ENCODE measurements at places on chromosomes 3 and 15.

DNA sequence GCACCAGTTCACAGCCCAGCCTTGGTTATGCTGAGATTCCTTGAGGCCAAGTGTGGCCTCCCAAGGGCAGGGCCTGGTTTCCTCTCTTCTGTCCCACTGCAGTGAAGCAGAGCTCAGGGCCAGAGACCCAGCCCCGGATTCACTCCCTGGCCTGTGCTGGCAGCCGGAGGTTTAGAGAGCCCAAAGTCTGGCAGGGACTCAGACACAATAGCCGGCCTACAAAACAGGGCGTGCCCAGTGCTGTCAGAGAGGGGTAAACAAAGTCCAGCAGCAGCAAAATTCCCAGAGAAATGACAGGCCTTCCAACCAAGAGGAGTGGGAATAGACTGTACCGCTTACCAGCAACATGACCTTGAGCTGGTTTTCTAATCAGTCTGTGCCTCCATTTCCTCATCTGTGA lies 14.0 kb downstream of the VIPR1 start:
- no peak for DNase-seq

GRCh38 chr3:144524531-144524930 lies 552.9 kb downstream of the DIPK2A start:
- no peak for DNase-seq

- DNase-seq: no peak
These were observed 12.7 kb upstream of the SACM1L start for GRCh38 chr3:45676325-45677032.

DNA sequence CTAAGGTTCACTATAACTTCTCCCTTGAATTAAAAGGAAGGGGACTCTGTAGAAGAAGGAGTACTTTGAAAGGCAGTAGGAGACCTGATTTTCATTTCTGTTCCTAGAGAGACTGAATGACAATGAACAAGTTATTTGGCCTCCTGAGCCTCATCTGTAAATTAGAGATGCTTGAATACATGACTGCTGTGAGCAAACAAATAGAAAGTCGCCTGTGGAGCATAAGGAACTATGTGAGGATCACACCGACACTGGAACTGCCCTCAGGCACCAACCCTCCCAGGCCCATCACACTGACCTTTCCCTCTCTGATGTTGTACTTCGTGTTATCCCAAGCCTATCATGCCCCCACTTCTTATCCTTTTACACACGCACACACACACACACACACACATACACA lies 48.6 kb downstream of the IMPG2 start:
- DNase-seq: no peak

DNA sequence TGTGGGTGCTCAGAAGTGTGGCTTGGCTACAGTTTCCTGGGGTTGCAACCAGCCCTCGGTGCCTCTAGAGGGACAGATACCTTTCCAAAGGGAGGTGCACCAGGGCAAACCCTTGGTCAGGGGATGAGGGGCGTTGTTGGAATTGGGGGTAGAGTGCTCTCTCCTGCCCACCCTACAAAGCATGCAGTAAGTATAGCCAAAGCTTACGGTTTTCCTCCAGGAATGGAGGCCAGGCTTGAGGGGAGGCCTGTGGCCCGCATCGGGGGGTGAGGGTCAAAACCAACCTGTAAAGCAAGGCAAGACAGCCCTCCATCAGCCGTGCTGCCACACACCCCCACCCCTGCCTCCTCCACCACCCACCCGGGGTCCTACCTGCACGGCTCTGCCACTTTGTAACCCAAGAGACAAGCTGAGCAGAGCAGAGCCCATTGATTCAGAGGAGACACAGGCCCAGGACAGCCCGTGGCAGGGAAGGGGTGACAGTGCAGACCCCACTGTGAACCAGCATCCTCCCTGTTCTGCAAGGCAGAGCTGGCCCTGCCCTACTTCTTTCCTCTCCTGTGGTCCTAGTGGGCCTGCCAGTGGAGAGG lies 41.5 kb downstream of the TLE3 start:
- DNase-seq: no peak

All from activated gamma-delta T cell treated with Interleukin-2 at 50 U/mL for 16 hours (primary cell).